ENCODE measurements at places on chromosomes 2 and 18.

- no peak overlapping the region for H3K4me3 ChIP-seq
- DNase-seq = no peak
- no peaks in the 10 kb centered on the region for H3K4me1 ChIP-seq
- peaks cover 37% of the 10 kb centered on the region for H3K27me3 ChIP-seq
Observed at GRCh38 chr2:95043300-95044093, 18.0 kb downstream of the MAL start.

- no peaks in the 10 kb centered on the region for H3K36me3 ChIP-seq
- H3K27me3 ChIP-seq = no peaks in the 10 kb centered on the region
- H3K4me1 ChIP-seq = no peaks in the 10 kb centered on the region
- DNase-seq = no peak
- H3K27ac ChIP-seq = no peak overlapping the region
Observed at GRCh38 chr2:54881759-54882158, 158.3 kb downstream of the EML6 start.

DNA sequence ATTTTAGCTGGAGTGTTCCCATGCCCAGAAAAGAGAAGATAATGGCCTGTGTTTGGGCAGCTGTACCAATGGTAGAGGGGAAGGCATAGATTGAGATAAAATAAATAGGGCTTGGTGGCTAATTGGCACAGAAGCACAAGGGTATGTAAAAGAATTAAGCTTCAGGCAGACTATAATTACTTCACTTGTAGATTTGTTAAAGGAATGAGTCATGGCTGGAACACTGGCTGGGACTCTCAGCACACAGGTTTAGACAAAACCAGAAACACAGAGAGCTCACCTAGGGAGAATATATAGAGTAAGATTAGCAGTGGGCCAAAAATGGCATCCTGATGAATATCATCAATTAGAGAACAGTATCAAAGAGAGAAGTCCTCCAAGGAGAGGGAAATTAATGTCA lies 198.3 kb upstream of the FIGN start:
- H3K4me1 ChIP-seq = no peaks in the 10 kb centered on the region
- no peak overlapping the region for H3K4me3 ChIP-seq
- H3K36me3 ChIP-seq = no peaks in the 10 kb centered on the region
- no peak overlapping the region for H3K27ac ChIP-seq
- no peak for DNase-seq
- H3K27me3 ChIP-seq = no peaks in the 10 kb centered on the region

- H3K4me1 ChIP-seq = no peaks in the 10 kb centered on the region
- DNase-seq = no peak
Observed at GRCh38 chr2:104734937-104735586, 118.9 kb upstream of the POU3F3 start.

GRCh38 chr2:48474574-48475298 lies 55.2 kb upstream of the STON1 start:
- H3K27me3 ChIP-seq = no peaks in the 10 kb centered on the region
- H3K4me1 ChIP-seq = no peaks in the 10 kb centered on the region
- no peak overlapping the region for H3K4me3 ChIP-seq
- DNase-seq = no peak

Measured in central memory CD8-positive, alpha-beta T cell (primary cell).